ENCODE measurements at places on chromosomes 6 and 20.

DNA sequence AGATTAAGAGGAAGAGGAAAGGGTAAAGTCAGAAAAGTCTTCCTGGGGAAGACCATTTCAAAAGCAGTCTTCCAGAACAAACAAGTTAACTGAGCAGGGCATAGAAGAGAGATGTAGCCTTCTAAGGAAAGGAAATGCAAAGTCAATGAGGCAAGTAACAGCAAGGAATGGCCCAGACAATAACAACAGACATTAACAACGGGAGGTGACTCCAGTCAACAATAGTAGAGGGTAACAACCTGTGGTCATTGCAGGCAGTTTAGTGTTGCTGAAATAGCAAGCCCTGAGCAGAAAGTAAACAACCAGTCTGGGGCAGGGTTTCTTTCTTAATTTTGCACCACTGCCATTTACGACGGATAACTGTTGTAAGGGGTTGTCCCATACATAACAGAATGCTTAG is 2.1 kb downstream of the MDN1 start:
- DNase-seq, result no peak

DNA sequence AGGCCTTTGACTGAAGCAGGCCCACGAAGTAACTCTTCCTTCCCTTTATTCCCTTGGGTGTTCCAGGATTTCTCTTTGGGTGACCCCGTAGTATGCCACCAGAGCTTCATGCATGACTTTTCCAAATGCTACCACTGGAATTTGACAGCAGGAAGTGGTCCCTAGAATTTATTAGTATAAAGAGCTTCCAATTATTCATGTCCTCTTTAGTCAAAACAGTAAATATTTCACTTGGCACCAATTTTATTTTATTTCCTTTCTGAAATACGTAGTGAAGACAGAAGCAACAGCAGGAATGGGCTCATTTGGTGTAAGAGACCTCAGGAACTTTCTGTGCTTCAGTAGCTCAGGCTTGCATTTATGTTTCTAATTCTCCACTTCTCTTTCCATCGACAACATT is 151.3 kb downstream of the LCA5 start:
- DNase-seq, result no peak

- DNase-seq, result no peak
Observed at GRCh38 chr20:36606158-36607066, 833 bp downstream of the RAB5IF start.

DNA sequence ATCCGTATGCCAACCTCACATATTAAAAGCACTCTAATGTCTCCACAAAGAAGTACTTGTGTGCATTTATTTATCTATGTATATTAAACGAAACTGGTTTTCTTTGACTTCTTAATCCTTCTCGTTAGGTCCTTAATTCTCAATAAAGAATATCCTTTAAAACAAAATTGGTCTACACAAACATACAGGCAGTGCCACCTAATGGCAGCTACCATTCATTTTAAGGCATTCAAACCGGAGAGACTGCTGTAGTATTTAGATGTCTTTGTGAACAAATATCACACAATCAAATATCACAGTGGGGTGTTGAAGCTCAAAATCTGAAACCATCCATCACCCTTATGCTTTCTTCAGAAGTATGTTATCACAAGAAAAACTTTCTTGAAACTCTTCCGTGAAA is 96.6 kb upstream of the IRAK1BP1 start:
- no peak for DNase-seq

DNA sequence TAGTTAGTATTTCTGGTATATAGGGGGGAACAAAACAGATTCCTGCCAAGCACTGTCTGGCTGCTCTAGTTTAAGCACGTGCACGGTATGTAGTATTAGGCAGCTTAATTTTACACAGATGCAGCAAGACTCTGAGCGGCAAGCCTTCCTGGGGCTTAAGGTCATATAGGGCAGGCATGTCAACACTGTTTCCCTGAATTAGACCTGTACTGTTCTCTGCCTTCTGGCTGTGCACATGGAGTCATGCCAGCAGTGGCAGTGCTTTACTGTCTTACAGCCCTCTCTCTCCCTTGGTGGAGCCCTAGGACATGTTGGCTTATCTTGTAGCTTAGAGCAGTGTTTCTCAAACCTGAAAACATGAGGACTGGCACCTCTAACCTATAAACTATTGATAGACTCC is 56.6 kb downstream of the PHF20 start:
- no peak for DNase-seq

GRCh38 chr6:130625825-130626527 is 201.2 kb upstream of the SMLR1 start:
- DNase-seq, result no peak

GRCh38 chr20:59568509-59569024 is 35.8 kb upstream of the PHACTR3 start:
- no peak for DNase-seq

DNA sequence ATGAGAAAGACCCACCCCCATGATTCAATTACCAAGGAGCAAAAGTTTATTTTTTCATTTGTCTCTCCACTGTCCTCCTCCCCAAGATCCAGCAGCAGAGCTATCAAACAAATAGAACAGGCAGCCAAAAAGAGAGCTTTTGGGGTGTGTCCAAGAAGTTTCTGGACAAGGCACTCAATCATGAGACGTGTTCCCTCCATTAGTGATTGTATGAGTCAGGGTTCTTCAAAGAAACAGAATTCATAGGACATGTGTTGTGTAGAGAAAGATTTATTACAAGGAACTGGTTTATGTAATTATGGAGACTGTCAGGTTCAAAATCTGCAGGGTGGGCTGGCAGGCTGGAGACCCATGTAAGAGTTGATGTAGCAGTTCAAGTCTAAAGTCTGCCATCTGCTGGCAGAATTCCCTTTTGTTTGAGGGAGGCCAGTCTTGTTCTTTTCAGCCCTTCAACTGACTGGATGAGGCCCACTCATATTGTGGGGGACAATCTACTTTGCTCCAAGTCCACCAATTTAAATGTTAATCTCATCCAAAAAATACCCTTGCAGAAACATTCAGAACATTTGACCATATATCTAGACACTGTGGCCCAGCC is 248.1 kb upstream of the OPRM1 start:
- DNase-seq, result no peak

GRCh38 chr6:3650959-3651697 is 100.4 kb downstream of the PXDC1 start:
- no peak for DNase-seq

DNA sequence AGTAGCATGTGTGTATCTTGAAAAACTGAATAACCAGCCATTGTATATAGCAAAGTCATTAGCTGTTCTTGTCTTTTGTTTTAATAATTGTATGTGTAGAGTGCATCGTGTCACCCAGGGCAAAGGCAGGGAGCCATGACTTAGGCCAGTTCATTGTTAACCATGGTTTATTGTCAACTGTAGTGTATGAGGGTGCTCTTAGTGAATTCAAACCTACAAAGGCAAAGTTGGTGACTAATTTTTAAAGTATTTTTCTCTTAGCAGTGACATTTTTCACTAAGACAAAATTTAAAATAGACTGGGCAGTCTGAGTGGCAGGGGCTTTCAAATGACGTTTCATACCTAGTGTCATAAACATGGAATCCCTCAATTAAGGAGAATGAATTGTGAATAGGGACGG is 79.0 kb downstream of the TULP4 start:
- no peak for DNase-seq

DNA sequence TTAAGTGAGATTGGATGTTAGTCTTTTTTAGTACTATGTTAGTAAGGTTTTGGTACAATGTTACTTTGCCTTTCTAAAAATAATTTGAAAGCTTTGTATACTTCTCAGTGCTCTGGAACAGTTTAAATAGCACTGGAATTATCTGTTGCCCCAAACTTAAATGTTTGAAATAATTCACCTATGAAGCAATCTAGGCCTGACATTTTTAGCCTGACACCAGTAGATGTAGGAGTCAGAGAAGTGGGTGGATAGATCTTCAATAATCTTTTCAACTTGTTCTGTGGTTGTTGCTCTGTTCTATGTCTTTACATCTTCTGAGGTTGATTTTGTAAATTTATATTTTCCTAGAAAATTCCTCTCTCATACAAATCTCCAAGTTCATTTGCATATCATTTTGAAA is 103.1 kb upstream of the ADGRF1 start:
- no peak for DNase-seq

- DNase-seq, result no peak
Observed at GRCh38 chr6:115984809-115985208, 75.9 kb downstream of the FRK start.

GRCh38 chr6:64683682-64684081 is 1023.3 kb downstream of the EYS start:
- DNase-seq, result no peak

- no peak for DNase-seq
Observed at GRCh38 chr20:21105429-21106170, 558 bp downstream of the LINC00237 start.

DNA sequence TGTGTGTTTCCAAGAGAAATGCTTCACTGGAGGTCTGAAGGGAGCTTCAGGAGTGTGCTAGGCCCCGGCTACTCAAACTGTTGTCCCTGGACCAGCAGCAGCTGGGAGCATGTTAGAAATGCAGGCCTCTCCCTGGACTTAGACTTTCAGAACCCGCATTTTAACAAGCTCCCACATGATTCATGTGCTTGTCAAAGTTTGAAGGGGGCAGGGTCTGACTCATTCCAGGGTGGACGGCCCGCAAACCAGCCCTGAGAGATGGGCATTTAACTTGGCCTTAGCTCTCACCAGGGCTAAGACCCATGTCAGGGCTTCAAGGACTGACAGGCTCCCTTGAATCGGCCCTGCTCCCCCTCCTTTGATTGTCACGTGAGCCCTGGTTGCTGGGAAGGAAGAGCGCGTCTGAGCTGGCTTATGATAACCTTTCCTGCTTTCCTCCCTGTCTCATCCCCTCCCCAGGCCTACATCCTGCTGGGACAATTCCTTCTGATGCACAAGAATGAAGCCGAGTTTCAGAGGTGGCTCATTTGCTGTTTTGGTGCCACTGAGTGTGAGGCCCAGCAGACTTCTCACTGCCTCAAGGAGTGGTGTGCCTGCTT is 35.5 kb downstream of the BANF2 start:
- DNase-seq, result no peak

- no peak for DNase-seq
Observed at GRCh38 chr20:32636283-32636682, 37.5 kb downstream of the C20orf203 start.

DNA sequence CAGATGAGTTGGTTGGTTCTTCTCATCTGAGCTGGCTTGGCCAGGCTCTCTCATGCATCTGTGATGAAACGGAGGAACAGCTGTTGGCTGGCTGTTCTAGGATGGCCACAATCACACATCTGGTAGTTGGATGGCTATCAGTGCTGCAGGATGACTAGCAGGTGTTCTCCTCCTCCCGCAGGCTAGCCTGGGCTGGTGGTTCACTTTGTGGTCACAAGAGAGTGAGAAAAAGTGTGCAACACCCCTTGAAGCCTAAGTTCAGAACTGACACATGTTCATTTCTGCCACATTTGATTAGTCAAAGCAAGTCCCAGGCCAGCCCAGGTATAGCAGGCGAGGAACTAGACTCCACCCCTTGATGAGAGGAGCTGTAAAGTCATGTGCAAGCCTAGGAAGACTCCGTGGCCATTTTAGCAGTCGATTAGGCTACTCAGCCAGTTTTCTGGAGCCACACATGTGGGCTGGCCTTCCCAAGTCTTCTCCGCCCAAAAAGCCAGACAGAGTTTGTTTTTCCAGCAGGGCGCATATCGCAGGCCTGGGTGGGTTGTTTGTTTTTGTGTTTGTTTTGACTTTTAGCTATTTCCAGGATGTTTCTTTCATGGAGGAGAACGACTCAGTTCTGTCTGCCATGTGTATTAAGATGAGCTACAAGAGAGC is 120.8 kb downstream of the ISM1 start:
- no peak for DNase-seq

DNA sequence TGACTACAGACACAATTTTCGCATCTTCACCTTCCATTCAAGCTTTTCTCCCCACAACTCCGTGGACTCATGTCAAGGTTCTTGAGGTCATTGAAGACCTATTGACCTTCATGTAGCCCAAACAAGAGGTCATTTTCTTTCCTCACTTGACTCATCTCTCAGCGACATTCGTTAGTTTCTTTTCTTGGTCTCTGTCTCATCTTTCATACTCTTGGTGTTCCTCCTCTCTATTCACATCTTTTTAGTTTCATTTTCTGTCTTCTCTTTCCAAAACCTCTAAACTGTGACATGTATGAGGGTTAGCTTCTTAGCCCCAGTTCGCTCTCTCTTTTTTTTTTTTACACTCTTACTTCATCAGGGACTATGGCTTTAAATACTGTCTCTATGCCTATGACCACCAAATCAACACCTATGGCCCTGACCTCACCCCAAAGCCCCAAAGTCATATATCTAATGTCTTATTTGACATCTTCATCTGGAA is 128.6 kb upstream of the BACH2 start:
- DNase-seq, result no peak

DNA sequence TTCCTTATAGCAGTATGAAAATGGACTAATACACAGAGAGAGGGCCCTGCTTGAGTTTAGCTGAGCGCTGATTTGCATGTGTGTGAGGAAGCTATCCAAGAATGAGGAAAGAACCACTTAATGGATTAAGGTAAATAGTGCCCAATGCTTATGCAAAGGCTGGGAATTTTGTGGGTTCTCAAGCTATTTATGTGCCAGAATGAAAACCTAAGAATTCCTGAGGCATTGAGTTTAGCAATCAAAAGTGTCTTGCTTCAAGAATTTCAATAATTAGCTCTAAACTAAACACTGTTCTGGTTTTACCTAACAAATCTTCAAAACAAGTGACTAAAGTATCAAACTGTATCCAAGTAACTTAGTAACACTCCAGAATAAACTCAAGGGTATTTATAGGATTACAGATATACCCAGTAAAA is 7.0 kb upstream of the OR14J1 start:
- DNase-seq, result no peak

- no peak for DNase-seq
Observed at GRCh38 chr6:80440496-80441115, 334.1 kb downstream of the BCKDHB start.

DNA sequence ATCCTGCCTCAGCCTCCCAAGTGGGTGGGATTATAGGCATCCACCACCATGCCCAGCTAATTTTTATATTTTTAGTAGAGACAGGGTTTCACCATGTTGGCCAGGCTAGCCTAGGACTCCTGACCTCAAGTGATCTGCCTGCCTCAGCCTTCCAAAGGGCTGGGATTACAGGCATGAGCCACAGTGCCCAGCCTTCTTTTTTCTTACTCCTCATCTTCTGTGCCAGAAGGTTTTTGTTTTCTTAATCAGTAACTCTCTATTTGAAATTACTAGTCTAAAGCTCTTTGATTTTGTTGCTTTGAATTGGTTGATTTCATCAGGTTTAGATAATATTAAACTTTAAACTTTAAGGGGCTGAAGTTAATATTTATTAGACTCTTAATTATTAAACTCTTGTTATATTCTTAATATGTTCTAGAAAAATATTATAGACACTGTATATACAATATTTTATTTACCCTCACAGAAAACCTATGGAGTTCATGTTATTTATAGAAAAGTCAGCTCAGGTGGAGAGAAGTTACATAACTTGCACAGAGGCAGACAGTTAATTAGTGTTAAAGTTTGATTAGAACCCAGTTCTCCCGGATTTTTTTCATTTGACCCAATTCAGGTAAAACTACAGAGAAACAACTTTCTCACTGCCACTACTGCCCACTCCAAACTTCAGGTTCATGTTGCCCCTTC is 177.4 kb upstream of the SGK1 start:
- DNase-seq, result no peak

GRCh38 chr20:32495217-32495565 is 89.9 kb downstream of the NOL4L start:
- DNase-seq, result no peak
